ENCODE measurements at places on chromosomes 1 and 21. TPM values are rescaled to one million over a fixed set of nuclear protein-coding genes. Genes with fewer than 3 reads are reported as not detected.

Gene TRIM67
- not detected for total RNA-seq

Gene VASH2
- under 0.01 TPM for total RNA-seq

Gene PLA2G4A
- total RNA-seq, result 6.8 TPM

Gene ADAMTSL4
- 0.40 TPM for total RNA-seq

Gene CHI3L2
- not detected for total RNA-seq

Gene TIE1
- 478 TPM for total RNA-seq

Gene MAGI3
- total RNA-seq, result 10.0 TPM

Gene PTPN22
- total RNA-seq, result 3.1 TPM

Gene SPRR2D
- total RNA-seq, result not detected

Gene SYT6
- not detected for total RNA-seq

Gene FBLIM1
- 137 TPM for total RNA-seq

Gene KLHDC8A
- total RNA-seq, result not detected

Gene ALX3
- total RNA-seq, result not detected

Gene ABCA4
- total RNA-seq, result 2.3 TPM

Gene C2CD4D
- not detected for total RNA-seq

Gene COL24A1
- not detected for total RNA-seq

Gene CHIA
- not detected for total RNA-seq

Gene PBXIP1
- 41.0 TPM for total RNA-seq

Gene GPR37L1
- total RNA-seq, result not detected

Gene CNR2
- total RNA-seq, result not detected

Gene VHLL
- not detected for total RNA-seq

Gene CYP4A11
- not detected for total RNA-seq

Gene AQP10
- not detected for total RNA-seq

Gene S100A13
- 144 TPM for total RNA-seq

Gene SORT1
- 9.4 TPM for total RNA-seq

Gene KCNE1
- total RNA-seq, result not detected

Gene ACTA1
- total RNA-seq, result not detected

Gene TCEANC2
- total RNA-seq, result 2.3 TPM

Gene PLPPR5
- not detected for total RNA-seq

Gene ID3
- 739 TPM for total RNA-seq

Gene RPS6KA1
- total RNA-seq, result 19.1 TPM

Gene MDM4
- 8.1 TPM for total RNA-seq

Gene ITLN2
- total RNA-seq, result not detected

Gene NBPF8
- 3.6 TPM for total RNA-seq

Gene GJB3
- not detected for total RNA-seq

Gene FCGR2B
- not detected for total RNA-seq

Gene PTAFR
- 0.05 TPM for total RNA-seq

Gene PCNX2
- 3.9 TPM for total RNA-seq

Gene SIM2
- 0.10 TPM for total RNA-seq

Gene EXTL1
- total RNA-seq, result not detected

Gene PRMT6
- total RNA-seq, result 24.0 TPM

Gene KCNJ10
- not detected for total RNA-seq

Gene SELP
- total RNA-seq, result 0.49 TPM

Gene C1orf21
- total RNA-seq, result 13.6 TPM

Gene SLFNL1
- total RNA-seq, result 0.07 TPM

Gene RNU1-1
- total RNA-seq, result not detected

Gene TMEM125
- total RNA-seq, result not detected

Gene SPATA45
- total RNA-seq, result not detected
